ENCODE measurements at places on chromosomes 5 and 9.

DNA sequence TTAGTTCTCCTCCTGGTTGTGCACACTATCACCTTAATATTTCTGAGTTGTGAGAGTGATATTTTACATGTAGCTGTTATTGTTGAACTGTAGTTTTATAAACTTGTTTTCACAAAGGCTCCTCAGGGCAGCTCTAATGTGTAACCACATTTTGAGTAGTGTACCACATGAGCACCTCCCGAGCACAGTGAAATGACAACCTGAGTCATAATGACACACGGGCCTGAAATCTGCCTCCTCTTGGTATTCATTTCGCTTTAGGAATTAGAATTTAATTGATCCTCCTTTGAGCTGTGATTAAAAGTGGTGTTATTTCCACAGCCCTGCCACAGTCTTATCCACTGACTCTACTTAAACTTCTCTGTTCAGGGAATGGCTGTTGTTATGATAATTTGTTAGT, 7.9 kb downstream of the MTRR start:
- no peak for DNase-seq

DNA sequence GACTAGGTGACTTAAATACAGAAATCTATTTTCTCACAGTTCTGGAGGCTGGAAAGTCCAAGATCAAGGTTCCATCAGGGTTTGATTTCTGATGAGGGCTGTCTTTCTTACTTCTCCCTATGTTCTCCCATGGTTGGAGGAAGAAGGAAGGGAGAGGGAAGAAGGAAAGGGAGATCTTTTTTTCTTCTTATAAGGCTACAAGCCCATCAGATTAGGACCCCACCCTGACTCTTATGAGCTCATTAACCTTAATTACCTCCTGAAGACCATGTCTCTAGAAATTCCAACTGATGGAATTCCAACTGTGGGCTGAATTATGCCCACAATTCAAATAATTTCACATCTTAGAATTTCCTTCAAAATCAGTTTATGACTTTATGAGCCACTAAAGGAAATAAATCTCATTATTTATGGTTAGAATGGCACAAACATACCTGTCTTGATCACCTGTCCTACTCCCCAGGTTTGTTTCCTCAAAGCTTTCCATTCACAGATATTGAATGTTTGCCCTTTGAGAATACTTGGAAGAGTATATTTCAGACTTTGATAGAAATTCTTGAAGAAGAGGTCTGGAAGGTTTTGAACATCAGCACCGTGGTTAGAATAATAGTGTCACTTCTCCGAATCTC, 7.6 kb downstream of the PPWD1 start:
- DNase-seq, result no peak

- DNase-seq, result no peak
Observed at GRCh38 chr5:109956884-109957283, 267.2 kb downstream of the MAN2A1 start.

- no peak for DNase-seq
Observed at GRCh38 chr5:108818613-108819272, 71.0 kb downstream of the FER start.

DNA sequence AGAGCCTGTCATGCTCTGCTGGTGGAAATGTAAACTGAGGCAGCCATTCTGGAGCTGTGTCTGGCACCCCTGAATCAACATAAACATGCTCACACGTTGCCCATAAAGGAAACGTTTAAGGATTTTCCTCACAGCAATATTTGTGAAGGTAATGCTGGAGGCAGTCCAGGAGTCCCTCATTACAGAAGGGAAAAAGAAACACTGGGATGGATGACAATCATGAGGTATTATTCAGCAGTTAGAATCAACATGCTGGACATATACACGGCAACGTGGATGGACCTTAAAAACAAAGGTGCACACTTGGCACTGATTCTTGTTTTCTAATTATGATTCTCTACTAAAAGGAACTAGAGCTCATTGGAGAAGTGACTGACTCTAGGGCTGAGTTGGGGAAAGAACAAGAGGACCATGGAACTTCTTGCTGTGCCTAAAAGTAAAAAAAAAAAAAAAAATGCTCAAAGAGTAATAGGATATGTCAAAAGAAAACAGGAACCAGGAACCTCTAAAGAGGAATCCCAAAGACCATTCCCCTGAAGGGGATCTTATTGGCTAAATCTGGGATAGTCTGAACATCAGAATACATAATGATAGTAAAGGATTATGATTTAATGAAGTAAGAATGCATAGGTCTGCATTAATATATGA, 18.6 kb downstream of the B4GALT1 start:
- DNase-seq, result no peak

DNA sequence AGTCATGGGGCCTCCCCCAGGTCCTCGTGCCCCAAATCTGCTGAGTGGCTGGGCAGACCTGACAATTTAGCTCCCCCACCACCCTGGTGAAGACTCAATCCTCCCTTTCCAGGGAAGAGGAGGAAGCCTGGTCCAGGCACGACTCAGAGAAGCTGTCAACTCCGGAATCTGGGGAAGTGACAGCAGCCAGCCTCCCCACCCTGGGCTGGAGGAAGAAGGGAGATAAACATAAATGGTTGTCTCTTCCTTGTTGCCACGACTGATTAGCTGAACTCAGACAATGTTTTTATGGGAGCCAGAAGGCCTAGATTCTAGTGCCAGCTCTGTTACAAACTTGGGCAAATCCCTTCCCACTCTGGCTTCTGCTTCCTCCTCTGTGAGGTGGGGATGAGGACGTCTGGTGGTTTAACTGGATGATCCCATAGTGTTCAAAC, 15.4 kb downstream of the CCDC69 start:
- DNase-seq, result no peak

DNA sequence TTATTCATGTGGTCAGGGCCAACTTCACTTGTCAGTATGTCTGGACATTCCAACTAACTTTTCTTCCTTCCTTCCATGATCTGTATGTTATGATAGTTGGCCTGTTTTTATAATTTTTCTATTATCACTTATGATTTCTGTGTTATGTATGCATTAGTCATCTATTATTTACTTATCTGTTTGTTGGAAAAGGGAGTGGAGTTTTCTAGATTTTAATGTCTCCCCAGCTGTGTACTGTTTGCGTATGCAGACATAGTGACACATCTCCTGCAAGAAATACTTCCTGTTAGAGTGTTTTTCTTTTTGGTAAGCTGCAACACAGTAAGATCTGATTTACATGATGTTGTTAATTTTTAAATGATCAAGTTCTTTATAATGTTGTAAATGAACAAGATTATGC, 8.7 kb upstream of the INSYN2B start:
- no peak for DNase-seq

DNA sequence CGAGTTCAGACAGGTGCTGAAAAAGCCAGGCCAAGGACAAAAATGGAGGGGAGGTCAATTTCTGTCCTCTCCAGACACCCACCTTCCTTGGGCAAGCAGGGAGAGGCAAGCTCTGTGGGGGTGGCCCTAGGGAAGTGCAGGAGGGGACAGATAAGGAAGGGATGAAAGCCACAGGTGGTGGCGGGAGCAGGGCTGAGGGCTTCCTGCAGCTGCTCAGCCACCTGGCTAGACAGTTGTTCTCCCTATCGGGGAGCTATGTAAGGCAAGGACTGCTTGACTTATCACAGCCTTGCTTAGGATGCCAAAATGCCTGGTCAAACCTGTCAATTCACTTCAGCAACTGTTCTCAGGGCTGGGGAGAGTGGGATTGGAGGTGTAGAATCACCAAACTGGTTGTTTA, 266.1 kb downstream of the ZSWIM6 start:
- no peak for DNase-seq

DNA sequence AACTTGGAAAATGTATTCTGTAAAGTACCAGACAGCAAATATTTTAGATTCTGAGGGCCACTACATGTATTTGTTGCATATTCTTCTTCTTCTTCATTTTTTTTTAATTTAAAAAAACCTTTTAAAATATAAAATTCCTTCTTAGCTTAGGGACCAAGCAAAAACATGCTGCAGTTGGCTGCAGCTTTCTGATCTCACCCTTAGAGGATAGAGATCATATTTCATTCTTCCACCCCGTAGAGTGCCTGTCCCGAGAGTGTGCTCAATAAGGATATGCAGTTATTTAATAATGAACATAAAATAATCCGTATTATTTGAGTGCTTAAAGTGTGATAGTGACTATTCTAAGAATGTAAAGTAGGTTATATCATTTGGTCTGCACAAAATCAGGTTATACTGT, 204.2 kb upstream of the CD180 start:
- DNase-seq, result no peak

GRCh38 chr5:24714746-24715145, 70.0 kb upstream of the CDH10 start:
- DNase-seq, result no peak

- no peak for DNase-seq
Observed at GRCh38 chr5:57324181-57324580, 150.3 kb downstream of the GPBP1 start.

GRCh38 chr5:110880413-110880812, 141.6 kb downstream of the SLC25A46 start:
- no peak for DNase-seq

GRCh38 chr9:120857481-120857880, 14.8 kb upstream of the PSMD5 start:
- no peak for DNase-seq

DNA sequence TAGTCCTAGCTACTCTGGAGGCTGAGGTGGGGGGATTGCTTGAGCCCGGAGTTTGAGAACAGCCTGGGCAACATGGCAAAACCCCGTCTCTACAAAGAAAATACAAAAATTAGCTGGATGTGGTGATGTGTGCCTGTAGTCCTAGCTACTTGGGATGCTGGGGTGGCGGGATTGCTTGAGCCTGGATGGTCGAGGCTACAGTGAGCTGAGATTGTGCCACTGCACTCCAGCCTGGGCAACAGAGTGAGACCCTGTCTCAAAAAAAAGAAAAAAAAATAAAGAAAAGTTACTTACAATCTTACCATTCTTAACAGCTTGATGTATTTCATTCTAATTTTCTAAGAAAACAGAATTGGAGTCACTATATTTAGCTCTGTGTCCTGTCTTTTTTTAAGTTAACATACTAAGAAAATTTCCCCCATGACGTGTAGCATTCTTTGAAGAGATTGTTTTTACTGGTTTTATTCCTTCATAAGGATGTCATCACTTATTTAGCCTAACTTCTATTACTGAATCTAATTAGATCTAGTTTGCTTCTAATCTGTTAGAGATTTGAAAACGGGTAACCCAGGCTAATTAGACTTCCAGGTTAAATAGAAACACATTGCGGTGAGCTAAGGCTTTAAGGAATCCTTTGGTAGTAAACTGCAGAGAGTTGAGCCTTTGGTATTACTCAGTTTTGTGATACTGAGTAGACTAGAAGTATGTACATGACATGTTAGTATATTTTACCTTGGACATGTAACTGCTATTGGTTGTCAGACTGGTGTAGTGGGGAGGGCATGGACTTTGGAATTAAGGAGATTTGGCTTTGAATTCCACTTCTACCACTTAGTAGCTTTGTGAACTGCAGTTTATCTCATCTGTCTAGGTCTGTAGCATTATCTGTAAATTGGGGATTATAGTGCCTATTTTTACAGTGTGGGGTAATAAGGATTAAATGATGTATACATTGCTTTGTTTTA, 24.0 kb downstream of the HSPA4 start:
- DNase-seq, result no peak

GRCh38 chr9:129748249-129748648, 4.6 kb downstream of the PTGES start:
- DNase-seq, result no peak

DNA sequence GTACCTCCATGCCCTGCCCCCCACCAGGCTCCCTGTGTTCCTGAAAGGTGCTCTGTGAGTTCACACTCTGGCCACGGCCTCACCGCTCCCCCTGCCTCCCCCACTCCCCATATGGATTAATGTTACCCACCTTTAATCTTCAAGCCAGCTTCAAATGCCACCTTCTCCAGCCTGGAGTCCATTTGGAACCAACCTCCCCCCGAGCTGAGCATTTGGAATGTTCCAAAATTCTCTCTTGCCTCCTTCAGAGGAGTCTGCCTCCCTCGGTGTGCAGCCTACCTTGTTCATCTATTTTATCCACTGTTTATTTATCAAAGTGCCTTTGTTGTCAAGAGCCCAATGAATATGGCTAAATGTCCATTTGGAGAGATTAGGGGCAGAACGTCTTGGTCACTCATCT, 4.3 kb downstream of the GOLGA2 start:
- DNase-seq, result no peak

GRCh38 chr9:101626295-101626694, 31.5 kb upstream of the PPP3R2 start:
- DNase-seq, result no peak

Data from activated CD8-positive, alpha-beta memory T cell treated with anti-CD3 and anti-CD28 coated beads for 1 hour (primary cell).